ENCODE measurements at places on chromosomes 2 and 18. TPM values are rescaled to one million over a fixed set of nuclear protein-coding genes. Genes with fewer than 3 reads are reported as not detected.

SERPINB11 gene
- not detected for total RNA-seq

EN1 gene
- not detected for total RNA-seq

USP14 gene
- total RNA-seq, result 71.9 TPM

BOLL gene
- total RNA-seq, result not detected

PROKR1 gene
- total RNA-seq, result not detected

SMCHD1 gene
- total RNA-seq, result 142 TPM

MFSD2B gene
- 0.34 TPM for total RNA-seq

AGXT gene
- not detected for total RNA-seq

EVX2 gene
- total RNA-seq, result not detected

TPO gene
- not detected for total RNA-seq

GRCh38 chr2:113268621-113269360, 9.9 kb downstream of the PAX8 start:
- no peak for DNase-seq

GRCh38 chr2:105364436-105365139, 27.2 kb downstream of the C2orf49 start:
- DNase-seq, result no peak

DNA sequence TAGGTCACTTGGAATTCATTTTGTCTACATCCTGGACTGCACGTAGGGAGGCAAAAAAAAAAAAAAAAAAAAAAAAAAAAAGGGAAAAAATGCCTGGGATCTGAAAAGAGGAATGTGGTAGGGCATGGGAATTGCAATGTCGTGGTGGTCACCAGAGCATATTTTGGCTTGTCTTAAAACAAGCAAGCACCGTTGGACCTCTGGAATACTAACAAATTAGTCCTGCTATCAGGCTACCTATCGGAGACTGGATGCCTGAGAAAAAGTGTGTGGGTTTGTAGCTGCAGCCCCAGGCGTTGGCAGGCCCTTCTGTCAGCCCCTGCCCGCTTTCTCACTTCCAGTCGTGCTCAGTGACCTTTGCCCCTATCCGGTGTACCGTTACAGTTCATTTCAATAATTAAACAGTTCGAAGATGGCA, 588.5 kb upstream of the ZEB2 start:
- no peak for DNase-seq

GRCh38 chr2:12728221-12728777, 11.6 kb downstream of the TRIB2 start:
- peak; percentile 89 for DNase-seq

GRCh38 chr2:68512966-68513365, 45.6 kb downstream of the APLF start:
- no peak for DNase-seq

GRCh38 chr2:48779019-48779716, 23.6 kb upstream of the LHCGR start:
- no peak for DNase-seq

GRCh38 chr2:15222856-15223255, 338.3 kb downstream of the NBAS start:
- no peak for DNase-seq

DNA sequence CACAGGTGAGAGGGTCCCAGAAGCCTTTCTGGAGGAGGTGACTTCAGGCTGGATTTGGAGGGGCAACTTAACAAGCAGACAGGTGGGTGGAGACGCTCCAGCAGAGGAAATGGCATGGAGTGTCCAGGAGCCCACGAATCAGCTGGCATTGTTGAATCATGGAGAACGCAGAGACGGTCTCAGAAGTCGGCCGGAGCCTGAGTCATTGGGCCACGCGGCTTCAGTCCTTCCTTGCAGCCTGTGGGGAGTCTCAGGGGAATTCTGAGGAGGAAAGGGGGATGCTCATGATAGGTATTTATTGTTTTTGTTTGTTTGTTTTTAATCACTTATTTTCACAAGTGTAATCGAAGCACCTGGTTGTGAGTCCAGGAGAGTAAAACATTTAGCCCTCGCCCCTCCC, 184.6 kb upstream of the HDAC4 start:
- no peak for DNase-seq

DNA sequence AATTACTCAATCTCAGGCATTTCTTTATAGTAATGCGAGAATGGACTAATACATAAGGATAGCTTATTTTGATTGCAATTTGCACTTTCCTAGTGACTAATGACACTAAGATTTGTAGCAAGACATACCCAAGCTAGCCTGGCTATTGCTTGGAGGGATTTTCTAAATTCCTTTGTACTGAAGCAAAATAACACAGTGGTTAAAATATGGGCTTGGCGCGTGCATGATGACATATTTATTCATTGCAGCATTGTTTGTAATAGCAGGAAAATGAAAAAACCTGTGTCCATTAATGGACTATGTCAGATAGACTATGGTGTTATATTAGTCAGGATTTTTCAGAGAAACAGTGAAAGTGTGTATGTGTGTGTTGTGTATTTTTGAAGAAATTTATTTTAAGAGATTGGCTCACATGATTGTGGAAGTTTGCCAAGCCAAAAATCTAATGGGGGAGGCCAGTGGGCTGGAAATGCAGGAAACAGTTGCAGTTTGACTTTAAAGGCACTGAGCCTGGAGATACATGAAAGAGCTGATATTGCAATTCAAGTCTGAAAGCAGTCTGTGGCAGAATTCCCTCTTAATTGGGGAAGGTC, 16.7 kb upstream of the LAPTM4A start:
- DNase-seq, result no peak

DNA sequence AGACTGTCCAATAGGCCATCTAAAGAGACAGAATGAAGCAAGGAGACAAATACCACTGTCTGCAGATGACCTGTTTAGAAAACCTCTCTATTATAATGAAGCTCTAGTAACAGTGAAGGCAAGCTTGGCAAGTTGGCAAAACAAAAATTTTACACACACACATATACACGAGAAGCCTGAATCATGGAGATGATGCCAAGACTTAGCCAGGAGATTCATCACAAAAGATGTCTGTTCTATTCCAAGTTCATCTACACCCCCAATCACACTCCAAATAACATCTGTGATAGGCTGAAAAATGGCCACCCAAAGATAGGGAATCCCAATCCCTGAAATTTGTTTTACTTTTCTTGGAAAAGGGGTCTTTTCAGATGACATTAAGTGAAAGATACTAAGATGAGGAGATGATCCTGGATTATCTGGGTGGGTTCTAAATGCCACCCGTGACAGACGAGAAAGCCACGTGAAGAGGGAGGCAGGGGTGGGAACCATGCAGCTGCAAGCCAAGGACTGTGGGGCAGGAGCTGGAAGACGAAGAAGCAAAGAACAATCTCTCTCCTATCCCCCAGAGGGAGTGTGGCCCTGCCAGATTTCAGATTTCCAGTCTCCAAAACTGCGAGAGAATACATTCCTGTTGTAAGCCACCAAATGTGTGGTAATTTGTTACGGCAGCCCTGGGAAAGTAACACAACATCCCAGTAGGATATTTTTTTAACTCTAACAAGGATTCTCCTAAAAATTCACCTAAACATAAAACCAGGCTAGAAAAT, 20.0 kb downstream of the HDLBP start:
- DNase-seq, result no peak

- DNase-seq, result no peak
Measured at GRCh38 chr18:74152857-74153256, 4.5 kb downstream of the TIMM21 start.

DNA sequence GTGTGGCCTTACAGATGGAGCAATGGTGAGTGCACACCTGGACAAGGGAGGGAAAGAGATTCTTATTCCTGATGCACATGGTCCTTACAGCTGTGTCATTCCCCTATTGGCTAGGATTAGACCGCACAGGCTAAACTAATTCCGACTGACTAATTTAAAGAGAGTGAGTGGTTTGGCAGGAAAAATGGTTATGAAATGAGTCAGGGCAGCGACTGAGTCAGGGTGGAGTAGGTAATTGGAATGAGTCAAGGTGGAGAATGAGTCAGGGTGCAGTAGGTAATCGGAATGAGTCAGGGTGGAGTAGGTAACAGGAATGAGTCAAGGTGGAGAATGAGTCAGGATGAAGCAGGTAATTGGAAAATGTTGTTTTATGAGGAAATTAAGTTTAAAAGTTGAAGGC, 1353.7 kb upstream of the LRRTM1 start:
- no peak for DNase-seq

GRCh38 chr2:28469304-28469703, 26.6 kb upstream of the PLB1 start:
- DNase-seq, result no peak

DNA sequence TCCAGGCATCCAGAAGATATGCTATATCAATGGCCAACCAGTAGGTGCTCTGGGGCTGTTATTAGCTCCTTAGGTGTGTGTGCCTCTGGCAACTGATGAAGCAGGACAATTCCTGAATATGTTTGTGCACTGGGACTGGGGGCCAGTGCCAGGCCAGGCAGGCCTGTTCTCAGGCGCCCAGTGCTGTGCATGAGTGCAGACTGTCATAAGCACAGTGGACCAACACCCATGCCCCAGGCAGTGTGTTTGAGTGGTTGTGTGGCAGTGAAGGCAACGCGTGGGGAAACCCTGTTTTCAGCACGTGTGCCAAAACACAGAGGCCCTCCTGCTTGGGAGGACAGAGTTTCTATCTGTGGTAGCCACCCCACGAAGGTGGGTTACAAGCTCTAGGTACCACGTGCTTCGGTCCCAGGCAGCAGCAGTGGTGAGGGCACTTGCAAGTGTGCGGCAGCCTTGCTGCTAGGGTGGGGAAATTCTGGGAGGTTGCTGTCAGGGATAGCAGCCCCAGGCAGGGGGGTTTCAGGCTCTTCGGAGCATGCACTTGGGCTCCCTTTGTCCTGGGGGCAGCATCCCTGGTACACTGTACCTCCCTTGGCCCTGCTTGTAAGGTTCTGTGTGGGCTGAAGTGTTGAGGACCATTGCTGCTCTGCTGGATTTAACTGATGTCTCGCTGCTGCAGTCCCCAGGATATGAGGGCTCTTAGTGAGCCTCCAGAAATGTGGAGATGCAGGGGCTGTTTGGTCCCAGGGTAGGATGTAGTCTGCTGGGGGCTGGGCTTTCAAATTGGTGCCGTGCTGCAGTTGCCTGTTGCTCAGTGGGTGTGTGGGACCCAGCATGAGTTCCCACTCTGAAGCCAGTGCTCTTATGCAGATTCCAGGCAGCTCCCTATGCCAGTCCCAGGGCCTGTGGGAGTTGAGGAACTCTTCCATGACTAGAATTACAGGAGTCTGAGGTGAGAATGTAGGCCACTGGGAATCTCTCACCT, 280.9 kb downstream of the RPRM start:
- DNase-seq, result no peak

GRCh38 chr2:149849136-149849535, 261.6 kb upstream of the MMADHC start:
- no peak for DNase-seq

- DNase-seq, result no peak
Measured at GRCh38 chr2:85711578-85712060, 17.5 kb downstream of the GNLY start.

DNA sequence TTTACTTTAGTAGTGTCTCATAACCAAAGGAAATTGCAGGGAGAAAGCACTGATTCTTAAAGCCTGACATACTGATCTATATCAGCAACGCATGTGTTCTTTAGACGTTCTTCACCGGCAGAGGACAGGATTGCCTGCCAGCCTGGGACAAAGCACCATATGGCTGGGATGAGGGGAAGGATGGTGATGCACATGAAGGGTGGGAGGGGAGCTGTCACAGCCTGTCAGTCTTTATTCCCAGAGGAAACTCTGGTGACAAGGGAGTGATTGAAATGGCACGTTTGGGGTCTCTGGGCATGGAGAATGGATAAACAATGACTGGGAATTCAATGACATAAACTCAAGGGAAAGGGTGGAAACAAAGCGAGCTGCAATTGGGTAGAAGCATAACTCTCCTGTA, 808.1 kb downstream of the DCC start:
- no peak for DNase-seq

DNA sequence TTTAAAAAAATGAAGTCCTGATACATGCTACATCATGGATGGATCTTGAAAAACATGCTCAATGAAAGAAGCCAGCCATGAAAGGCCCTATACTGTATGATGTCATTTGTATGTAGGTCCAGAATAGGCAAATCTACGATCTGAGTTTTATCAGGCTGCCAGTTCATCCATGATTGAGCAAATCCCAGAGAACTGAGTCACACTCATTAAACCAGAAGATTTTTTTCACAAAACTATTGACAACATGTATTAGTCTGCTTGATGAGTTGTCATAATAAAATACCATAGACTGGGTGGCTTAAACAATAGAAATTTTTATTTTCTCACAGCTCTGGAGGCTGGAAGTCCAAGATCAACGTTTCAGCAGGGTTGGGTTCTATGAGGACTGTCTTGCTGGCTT, 130.7 kb downstream of the MREG start:
- DNase-seq, result no peak

DNA sequence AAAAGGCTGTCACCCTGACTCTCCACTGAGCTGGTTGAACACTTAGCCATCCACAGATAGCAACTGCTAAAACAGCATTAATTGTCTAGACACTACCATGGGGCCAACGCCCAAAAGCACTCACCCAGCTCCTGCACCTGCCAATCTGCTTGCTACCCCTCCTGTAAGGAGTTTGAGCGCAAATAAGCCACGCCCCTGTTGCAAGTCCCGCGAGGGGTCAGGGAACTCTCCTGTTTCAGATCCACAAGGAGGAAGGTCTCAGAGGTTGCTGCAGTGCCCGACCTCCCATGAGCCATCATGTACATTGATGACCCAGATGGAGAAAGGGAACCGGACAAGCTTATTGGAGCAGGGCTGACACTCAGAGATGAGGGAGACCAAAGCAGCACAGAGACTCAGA, 106.8 kb downstream of the ZNF516 start:
- DNase-seq, result no peak

GRCh38 chr2:112147382-112148168, 9.4 kb downstream of the FBLN7 start:
- DNase-seq, result no peak

- no peak for DNase-seq
Measured at GRCh38 chr2:33289961-33290360, 186.5 kb upstream of the RASGRP3 start.

DNA sequence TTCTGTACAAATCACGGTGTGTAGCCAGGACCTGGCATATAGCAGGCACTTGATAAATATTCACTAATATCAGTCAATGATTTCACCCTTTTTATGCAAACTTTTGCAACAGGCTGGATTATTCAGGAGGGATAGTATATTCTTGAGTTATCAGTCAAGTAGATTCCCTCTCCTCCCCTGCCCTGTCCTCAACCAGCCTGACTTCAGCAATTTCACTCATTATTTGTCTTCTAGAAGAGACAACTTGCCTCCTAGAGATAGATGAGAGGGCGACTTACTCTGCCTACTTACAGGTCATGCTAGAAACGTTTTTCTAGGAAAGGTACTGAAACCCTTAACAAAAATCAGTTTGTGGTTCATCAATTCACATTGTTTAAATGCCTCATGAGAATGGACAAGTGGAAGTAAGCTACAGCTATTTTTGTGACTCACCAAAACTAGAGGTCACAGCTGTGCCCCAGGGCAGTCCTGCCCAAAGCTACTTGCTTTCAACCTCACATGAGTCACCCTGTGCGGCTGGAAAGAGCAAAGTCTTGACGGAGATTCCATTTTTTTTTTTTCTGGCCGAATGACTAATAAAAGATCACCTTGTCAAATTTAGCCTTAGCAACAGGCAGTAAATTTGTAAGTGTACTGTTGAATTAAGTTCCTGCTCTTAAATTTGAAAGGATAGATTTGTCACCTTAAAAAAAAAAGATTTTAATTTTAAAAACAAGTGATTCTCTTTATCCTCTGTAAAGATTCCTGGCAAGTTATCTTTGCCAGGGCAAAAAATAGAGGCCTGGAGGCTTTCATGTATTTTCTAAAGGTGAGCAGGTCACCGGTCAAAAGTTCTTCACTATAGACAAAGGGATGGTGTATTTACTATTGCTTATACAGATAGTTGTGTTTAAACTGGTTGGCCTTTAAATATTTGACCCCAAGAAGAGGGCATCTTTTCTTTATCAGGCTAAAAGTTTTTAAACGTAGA, 109.0 kb upstream of the SLC35G4 start:
- no peak for DNase-seq
